ENCODE measurements at places on chromosomes 6 and 20. TPM values are rescaled to one million over a fixed set of nuclear protein-coding genes. Genes with fewer than 3 reads are reported as not detected.

DNA sequence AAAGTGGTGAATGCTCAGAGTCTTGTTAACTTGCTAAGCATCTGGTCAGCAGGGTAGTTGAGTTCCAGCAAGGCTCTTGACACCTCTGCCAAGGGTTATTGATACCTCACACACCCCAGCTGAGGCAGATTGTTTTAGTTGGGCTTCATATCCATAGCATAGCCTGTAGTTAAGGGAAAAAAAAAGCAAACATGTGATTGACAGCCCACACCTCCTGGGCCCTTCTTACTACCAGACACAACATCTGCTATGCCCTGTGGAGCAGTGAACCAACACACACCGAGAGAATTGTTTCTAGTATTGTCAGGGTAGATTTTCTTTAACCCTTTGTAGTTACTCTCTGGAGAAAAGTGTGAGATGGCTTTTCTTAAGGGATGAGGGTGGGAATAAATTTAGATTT lies 697.0 kb upstream of the POU3F2 start:
- no peak for DNase-seq

- DNase-seq: no peak
Measured at GRCh38 chr20:48523191-48523995, 304.4 kb downstream of the PREX1 start.

GRCh38 chr20:51335329-51335841 lies 207.1 kb downstream of the NFATC2 start:
- DNase-seq: no peak

DNA sequence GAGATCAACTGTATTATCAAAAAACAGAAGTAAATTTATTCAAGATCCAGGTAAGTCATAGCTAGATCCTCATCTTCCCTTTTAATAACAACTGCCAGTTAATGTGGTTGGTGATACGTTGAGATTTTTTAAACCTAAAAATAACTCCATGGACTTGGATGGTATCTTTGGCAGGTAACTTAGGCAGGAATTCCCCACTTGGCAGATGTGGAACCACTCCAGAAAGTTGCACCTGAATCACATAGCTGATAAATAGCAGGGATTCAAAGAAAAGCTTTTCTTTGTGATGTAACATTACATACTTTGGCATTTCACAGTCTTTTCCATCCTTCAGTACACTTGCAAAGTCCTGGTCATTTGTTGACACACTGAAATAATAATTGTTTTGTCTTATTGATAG lies 62.6 kb downstream of the PRPH2 start:
- no peak for DNase-seq

The LAMA4 gene
- 49.4 TPM for total RNA-seq

The TDRD6 gene
- 0.51 TPM for total RNA-seq

GRCh38 chr6:52502306-52503029 lies 74.4 kb downstream of the TRAM2 start:
- DNase-seq: no peak

The EYS gene
- total RNA-seq: 0.60 TPM

DNA sequence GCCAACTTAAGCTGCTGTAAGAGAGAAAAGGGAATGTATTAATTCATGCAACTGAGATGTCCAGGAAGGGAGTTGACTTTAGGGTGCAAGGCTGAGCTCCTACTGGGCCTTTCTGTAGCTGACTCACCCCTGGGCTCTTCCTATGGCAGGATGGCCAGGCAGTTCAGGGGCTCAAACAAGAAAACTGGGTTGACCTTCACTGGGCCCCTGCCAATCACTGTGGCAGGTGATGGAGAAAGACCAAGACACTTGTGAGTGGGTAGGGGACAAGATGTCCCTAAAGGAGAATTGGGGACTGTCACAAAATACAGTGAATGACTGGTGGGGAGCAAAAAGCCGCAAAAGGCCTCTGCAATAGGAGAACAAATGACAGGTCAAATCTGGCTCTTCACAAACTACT lies 21.5 kb upstream of the RALGAPA2 start:
- no peak for DNase-seq

The CCN6 gene
- total RNA-seq: not detected

The SLCO4A1 gene
- total RNA-seq: 4.3 TPM

GRCh38 chr20:38129248-38129865 lies 35.7 kb downstream of the TGM2 start:
- DNase-seq: no peak

The DAAM2 gene
- 15.2 TPM for total RNA-seq

The BHLHE23 gene
- not detected for total RNA-seq

Data from mesothelial cell of epicardium (in vitro differentiated cells).